Suppressor macrophage (primary cell): ENCODE measurements at places on chromosomes 7 and 10.

DNA sequence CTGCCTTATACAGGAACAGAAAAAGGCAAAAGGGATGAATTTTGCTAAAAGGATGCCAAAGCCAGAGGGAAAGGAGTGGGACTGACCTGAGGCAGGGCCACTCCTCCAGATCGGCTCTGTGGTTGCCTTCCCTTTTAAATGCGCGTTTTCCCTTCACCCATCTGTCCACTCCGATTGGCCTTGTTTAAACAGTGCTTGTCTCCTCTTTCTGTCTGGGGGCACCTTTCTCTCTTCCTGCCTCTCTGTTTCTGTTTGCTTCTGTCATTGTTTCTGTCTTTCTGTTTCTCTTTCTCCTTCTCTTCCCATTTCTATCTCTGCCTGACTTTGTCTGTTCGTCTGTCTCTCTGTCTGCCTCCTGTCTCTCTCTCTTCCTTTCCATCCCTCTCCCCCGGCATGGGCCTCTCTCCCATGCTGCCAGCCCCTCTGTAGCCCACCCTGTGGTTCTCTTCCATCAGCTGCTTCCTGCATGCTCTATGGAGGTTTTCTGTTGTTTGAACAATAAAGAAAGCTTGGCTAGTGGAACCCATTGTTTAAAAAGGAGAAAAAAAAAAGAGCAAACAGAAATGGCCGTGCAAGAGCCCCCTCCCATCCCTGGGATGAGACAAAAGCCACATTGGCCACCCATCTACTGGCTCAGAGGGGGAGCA is 29.5 kb upstream of the HSPB1 start:
- no peak for DNase-seq

DNA sequence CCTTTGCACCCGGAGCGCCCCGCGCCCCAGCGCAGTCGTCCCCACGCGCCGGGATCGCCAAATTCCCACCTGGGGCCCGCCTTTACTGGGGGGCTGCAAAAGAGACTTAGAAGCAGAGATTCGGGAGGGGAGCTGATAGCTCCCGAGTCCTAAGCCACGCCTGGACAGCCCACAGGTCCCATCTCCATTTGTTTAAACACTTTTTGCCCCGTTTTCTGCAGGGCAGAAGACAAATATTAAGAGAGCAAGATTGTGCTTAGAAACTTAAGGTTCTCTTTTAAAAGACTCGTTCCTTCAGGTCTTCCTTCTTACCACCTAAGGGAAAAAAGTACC is 299.1 kb upstream of the NFE2L3 start:
- no peak for DNase-seq

- no peak for DNase-seq
These were observed 126.4 kb downstream of the ADCY1 start for GRCh38 chr7:45700556-45700955.

- DNase-seq: peak; percentile 43
These were observed 88.0 kb downstream of the KBTBD2 start for GRCh38 chr7:32803406-32804141.

GRCh38 chr10:69848454-69848853 is 46.7 kb downstream of the COL13A1 start:
- no peak for DNase-seq

- DNase-seq: no peak
These were observed 44.4 kb upstream of the ZNF438 start for GRCh38 chr10:31075881-31076609.

GRCh38 chr7:47277321-47277781 is 304.6 kb downstream of the TNS3 start:
- DNase-seq: no peak

GRCh38 chr10:17951868-17952371 is at the start of gene SLC39A12:
TSS of gene SLC39A12 (plus strand) at chr10:17951918. CDS start at chr10:17953277, 1,359 bp downstream.
- no peak for DNase-seq

- no peak for DNase-seq
These were observed 500.3 kb upstream of the MKI67 start for GRCh38 chr10:128626397-128627000.

DNA sequence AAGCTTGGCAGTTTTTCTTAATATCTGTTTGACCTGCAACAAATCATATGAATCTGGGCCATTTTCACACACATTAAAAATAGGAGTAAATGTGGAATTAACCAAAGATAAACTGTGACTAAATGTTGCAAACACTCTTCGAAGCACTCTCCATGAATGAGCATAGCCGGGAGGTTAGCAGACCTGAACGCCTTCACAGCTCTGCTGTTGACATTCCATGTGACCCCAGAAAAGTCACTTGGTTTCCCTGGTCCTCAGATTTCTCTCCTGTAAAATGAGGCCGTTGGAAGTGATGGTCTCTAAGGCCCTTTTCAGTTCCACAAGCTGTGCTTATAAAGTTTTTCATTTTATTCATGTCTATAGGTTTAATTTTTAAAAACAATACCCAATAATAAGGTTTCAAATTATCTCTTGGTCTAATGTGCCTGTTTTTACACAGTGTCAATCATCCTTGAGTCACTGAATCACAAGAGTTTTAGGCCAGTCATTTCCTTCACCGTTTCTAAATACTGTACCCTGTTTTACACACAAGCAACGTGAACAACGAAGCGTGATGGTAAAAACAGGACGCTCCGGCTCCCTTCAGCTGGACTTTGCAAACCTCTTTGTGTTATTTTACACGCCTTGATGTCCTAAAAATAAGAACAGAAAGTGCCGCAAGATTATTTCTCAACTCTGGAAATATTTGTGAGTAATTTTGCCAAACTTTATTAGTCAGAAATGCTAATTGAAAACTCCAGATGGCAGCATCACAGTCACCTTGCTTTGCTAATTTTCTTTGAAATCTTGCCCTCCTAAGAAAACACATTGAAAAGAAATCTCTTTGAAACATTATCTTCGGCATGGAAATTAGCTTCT is 38.6 kb upstream of the MET start:
- DNase-seq: peak; percentile 78

GRCh38 chr10:116470071-116470470 is 42.4 kb downstream of the PNLIPRP3 start:
- DNase-seq: no peak

GRCh38 chr7:157596881-157597280 is 260.1 kb downstream of the DNAJB6 start:
- no peak for DNase-seq

DNA sequence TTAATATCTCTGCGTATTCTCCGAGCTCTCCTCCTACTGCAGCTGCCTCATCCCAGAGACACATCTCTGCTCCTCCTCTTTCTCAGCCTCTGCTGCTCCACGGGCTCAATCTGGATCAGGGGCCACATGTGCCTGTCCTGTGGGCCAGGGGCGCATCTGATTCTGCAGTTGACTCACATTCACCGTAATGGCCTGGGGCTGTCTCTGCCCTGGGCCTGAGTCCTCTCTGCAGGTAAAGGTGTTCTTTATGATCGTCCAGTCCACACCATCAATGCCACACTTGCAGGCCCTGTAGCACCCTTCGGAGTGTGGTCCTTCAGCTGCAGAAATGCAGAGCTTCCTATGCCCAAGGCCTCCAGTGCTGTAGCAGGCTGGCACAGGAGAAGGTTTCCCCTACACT is 154.5 kb downstream of the OAT start:
- no peak for DNase-seq

- DNase-seq: no peak
These were observed 92.4 kb upstream of the LEP start for GRCh38 chr7:128148676-128149075.

DNA sequence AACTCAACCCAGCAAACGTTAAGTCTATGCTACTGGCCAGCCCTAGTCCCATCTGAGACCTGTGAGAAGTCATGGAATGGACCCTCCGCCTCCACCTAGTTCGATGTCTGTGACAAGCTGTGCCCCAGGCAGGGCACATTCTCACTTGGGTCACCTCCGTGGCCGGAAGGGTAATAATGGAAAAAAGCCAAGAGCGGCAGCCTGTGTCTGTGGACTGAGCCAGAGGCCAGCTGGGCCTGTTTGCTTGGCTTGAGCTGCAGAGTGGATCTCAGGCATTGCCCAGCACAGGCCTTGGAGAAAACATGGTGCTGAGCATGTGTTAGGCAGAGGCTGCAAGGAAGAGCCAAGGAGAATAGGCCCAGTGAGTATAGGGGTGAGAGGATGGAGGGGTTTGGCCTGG is 97.8 kb downstream of the GALNT17 start:
- no peak for DNase-seq

DNA sequence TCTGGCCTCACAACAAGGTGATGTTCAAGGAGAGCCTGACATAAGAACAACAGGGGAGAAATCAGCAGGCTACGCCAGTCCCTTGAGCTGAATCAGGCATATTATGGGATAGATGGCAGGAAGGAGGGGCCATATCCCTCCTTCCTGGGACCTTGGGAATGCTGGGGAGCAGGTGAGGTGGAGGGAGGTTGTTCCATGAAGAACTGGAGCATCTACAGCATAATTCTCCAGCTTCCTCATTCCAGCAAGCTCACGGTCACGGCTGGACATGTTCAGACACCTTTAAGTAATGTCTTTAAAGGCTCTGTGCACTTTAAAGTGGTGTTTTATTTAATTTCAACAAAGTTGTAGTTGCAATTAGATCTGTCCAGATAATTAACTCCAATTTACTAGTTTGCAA is 780.5 kb downstream of the TYW1 start:
- DNase-seq: no peak

DNA sequence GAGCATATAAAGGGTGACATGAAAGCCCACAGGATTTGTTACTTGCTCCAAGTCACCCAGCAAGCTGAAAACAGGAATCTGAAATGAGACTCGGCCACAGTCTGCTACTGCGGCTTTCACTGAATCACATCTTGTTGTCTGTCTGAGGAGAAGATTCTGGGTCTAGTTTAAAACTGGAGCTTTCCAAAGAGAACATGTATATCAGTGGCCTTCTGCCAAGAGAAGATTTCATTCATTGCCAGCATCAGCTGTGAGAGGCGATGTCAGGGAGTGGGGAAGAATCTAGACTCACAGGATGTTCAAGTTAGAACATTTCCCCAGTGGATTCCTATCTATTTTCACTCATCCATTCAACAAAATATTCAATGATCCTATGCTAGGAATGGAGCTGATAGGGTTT is 122.8 kb downstream of the GALNT17 start:
- DNase-seq: no peak

- no peak for DNase-seq
These were observed 224.8 kb upstream of the IMMP2L start for GRCh38 chr7:111787099-111787498.

DNA sequence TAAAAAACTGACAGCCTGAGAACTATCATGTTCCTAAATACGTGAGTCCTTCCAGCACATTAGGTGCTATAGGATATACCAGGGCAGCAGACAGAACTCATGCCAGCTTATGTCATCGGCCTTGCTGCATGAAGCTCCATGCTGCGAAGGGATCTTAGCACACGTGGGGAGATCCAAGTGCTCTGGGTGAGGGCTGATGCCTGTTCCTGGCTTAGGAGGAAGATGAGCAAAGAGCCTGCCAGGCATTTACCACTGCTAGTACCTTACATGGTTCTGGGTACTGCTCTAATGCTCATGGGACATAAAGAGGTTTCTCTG is 43.2 kb downstream of the SVIL start:
- no peak for DNase-seq

- no peak for DNase-seq
These were observed 207.4 kb downstream of the DIP2C start for GRCh38 chr10:482051-482501.

- no peak for DNase-seq
These were observed 50.5 kb downstream of the EXOC4 start for GRCh38 chr7:133303372-133303771.

DNA sequence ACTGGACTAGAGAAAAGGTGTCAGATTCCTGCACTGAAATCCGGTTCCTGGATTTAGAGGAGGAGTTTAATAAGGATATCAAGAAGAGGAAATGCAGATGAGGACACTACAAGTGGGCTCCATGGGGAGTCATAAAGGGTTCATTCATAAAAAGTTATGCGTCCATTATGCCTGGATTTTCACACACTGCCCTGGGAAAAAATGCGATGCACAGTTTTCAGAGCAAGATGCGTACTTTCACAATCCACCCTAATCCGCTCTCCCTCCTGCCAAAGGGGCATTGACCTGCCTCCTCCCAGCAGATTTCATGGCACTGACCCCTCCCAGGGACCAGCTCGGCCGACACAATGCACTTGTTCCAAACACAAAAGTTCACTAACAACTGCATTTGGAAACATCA is 42.2 kb upstream of the OPALIN start:
- DNase-seq: no peak

- no peak for DNase-seq
These were observed 185.7 kb downstream of the GRID1 start for GRCh38 chr10:86180861-86181260.

GRCh38 chr7:42460933-42461332 is 223.9 kb upstream of the GLI3 start:
- DNase-seq: no peak

GRCh38 chr10:106804992-106805582 is 359.4 kb downstream of the SORCS1 start:
- no peak for DNase-seq

DNA sequence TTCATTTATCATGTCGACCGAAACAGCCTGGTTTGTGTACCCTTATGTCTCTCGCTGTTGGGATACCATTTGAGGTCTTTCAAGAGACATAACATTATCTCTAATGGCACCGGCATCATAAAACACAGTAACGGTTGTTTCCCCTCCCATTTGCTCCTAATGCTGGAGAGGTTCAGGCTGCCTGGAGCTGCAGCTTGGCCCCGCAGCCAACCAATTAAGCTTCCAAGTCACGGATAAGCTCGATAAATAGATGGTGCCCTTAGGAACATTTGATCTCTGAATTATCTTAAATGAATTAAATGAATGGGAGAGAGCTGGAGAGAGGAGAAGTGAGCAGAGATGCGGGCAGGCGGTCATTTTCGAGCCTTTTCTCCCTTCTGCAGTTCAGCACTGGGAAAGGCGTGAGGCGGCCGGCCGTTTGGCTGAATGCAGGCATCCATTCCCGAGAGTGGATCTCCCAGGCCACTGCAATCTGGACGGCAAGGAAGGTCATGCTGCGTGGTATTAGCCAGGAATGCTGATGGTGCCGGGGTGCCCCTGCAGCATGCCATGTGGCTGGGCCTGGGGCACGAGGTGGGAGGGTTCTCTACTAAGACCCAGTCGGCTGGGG is 12.6 kb downstream of the CPA4 start:
- no peak for DNase-seq

DNA sequence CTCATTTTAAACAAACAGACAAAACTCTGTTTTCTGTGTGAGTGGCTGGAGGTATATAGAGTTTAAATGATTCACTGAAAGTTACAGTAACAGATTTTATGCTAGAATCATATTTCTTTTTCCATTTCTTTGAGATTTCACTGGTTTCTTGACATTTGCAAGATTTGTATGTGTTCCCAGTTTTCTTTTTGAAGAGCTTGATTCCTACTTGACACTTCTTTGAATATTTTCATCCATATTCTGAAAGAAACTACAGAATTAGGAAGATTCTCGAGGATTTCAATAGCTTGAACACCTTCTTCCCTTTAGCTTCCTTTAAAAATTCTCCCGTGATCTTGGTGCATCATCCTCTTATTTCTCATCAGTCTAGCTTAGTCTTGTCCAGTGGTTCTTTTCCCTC is 93.6 kb downstream of the ZNF277 start:
- no peak for DNase-seq
